ENCODE measurements at places on chromosomes 2 and 18.
A peak's percentile ranks its signal among the peaks of the same experiment; 100 is the strongest.

DNA sequence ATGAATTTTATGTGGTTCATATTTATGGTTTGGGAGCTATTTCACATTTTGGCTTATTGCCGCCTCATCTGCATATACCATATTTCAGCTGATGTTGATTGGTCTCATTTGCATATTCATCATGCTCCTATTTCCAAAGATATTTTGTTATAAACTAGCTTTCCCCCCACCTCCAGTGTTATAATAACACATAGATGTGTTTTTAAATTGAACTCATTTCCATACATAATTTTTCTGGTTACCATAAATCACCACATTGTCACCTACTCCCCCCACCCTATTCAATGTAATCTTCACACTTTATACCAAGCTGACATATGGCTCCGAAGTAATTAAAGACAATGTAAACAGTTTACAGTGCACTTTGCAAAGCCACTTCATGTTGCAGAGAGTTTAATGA is 101.2 kb downstream of the FSHR start:
- no peak for DNase-seq

GRCh38 chr2:10658041-10658913 is 31.5 kb downstream of the NOL10 start:
- peak; percentile 25 for DNase-seq

DNA sequence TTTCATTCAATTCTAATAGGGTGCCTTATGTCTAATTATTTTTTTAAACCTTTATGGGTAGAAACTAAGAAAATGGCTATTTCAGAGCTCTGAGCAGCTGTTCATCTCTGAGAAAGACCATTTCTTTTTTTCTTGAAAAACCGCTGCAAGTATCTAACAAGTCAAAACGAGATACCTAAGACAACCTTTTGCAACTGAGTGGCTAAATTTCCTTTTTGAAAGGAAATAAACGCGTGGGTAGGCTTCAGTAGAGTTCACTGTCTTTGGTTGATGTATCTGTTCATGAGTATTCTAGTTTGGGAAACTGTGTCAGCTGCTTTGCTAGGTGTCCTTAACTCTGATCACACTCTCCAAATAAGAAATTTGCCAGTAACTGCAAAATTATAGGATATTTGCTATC is 104.3 kb upstream of the LINC00305 start:
- DNase-seq, result no peak

DNA sequence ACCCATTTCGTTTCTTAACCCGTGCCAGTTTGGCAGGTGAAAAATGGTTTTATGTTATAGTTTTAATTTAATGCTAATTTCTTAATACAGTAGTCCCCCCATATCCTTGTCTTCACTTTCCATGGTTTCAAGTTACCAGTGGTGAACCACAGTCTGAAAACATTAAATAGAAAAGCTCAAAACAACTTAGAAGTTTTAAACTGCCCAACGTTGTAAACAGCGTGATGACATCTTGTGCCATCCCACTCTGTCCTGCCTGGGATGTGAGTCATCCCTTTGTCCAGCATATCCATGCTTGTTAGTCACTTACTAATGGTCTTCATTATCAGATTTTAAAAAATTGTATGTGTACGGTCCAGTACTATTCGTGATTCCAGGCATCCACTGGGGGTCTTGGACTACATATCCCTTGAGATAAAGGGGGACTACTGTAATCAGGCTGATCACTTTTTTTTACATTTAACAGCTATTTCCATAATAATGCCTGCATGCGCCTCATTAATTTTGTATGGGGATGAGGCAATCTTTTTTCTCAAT is 31.9 kb downstream of the SLC66A3 start:
- peak; percentile 71 for DNase-seq

DNA sequence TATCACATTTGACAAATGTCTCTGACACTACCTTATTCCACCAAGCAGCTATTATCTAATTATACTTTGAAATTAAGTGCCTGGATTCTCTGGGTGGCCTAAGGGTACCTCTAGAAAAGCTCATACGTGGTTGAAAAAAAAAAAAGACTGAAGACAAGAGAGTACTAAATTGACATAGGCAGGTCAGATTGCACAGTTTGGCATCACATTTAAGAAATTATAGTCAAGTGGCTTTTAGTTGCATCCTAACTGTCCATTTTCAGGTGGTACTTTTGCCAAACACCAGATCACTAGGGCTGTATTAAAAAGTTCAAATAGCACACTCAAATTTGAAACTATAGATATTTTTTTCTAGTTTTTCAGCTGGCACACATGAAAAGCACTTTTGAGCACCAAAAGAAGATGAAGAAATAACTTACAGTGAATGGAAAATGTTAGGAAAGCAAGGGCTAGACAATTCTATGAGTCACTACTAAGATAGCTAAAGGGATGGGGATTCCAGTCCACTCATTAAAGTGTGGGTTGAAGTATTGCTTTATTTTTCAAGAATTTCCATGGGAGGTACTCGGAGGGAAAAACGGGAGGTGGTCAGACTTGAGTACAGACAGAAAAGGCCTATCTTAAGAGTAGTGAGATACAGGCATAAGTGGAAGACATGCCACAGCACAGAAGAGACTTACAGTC is 106.5 kb upstream of the COL5A2 start:
- DNase-seq, result peak; percentile 85

- DNase-seq, result no peak
These were observed 184.8 kb upstream of the SP5 start for GRCh38 chr2:170530284-170530745.

- no peak for DNase-seq
These were observed 3.9 kb downstream of the KRTCAP3 start for GRCh38 chr2:27446057-27446456.

- no peak for DNase-seq
These were observed 26.4 kb downstream of the THNSL2 start for GRCh38 chr2:88196490-88197087.

Data from GM04503 (cell line).